ENCODE measurements at places on chromosomes 2 and 18. TPM values are rescaled to one million over a fixed set of nuclear protein-coding genes. Genes with fewer than 3 reads are reported as not detected.

The UGT1A4 gene
- not detected for total RNA-seq

The CD207 gene
- total RNA-seq, result not detected

The CHRNG gene
- total RNA-seq, result not detected

The CNPPD1 gene
- total RNA-seq, result 18.0 TPM

The ASTL gene
- total RNA-seq, result not detected

The RIF1 gene
- total RNA-seq, result 31.2 TPM

The CRYBA2 gene
- total RNA-seq, result not detected

The CRYGD gene
- not detected for total RNA-seq

The SERPINB12 gene
- not detected for total RNA-seq

The CHRND gene
- total RNA-seq, result not detected

The SPP2 gene
- total RNA-seq, result not detected

The TRMT61B gene
- total RNA-seq, result 11.7 TPM

The ALLC gene
- not detected for total RNA-seq

The CRACDL gene
- total RNA-seq, result not detected

The CGREF1 gene
- 14.3 TPM for total RNA-seq

The LOXHD1 gene
- total RNA-seq, result not detected

The MORN2 gene
- 10.8 TPM for total RNA-seq

The ABCB11 gene
- total RNA-seq, result not detected

The TEX44 gene
- total RNA-seq, result not detected

The SRD5A2 gene
- total RNA-seq, result under 0.01 TPM

The C2orf78 gene
- total RNA-seq, result not detected

The PROKR1 gene
- not detected for total RNA-seq

The RGPD4 gene
- not detected for total RNA-seq

The POMC gene
- 0.73 TPM for total RNA-seq

The TNS1 gene
- total RNA-seq, result 68.7 TPM

The CFC1 gene
- not detected for total RNA-seq

The AGFG1 gene
- 75.0 TPM for total RNA-seq

The AMER3 gene
- total RNA-seq, result not detected

The UGT1A8 gene
- total RNA-seq, result not detected

The GRB14 gene
- 0.37 TPM for total RNA-seq

The TGFA gene
- not detected for total RNA-seq

The ALPG gene
- total RNA-seq, result not detected

The AQP12A gene
- total RNA-seq, result not detected

Measured in subcutaneous preadipocyte (primary cell).